ENCODE measurements at places on chromosomes 3 and 15.

DNA sequence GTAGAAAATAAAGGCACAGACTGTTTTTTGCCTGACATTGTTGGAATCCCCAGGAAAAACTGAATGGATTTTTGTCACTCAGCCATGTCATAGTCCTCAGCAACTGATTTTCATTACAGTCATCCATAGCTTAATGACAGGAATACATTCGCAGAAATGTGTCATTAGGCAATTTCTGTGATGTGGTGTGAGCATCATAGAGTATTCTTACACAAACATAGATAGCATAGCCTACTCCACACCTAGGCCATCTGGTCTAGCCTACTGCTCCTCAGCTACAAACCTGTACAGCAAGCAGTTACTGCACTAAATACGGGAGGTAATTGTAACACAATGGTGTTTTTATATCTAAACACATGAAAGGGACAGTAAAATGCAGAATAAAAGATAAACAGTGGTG is 34.4 kb upstream of the FBN1 start:
- no peak for DNase-seq

- DNase-seq: no peak
These were observed 331 bp downstream of the RNU6-1 start for GRCh38 chr15:67839499-67839928.

DNA sequence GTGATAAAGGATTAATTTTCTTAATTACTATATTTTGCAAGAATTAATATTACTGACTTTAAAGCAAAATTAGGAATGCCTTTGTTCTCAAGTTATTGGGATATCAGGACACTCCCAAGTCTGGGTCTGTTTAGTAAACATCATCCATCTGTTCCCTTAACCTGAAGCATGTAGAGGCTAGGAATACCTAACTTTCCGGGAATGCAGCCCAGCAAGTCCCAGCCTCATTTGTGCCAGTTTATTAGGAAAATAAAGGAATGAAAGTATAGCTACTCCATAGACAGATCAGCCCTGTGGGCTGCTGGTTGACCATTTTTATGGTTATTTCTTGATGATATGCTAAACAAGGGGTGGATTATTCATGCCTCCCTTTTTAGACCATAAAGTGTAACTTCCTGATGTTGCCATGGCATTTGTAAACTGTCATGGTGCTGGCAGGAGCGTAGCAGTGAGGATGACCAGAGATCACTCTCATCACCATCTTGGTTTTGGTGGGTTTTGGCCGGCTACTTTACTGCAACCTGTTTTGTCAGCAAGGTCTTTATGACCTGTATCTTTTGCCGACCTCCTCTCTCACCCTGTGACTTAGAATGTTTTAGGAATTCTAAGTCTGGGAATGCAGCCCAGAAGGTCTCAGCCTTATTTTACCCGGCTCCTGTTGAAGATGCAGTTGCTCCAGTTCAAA is 540.2 kb downstream of the NAALADL2 start:
- DNase-seq: no peak

DNA sequence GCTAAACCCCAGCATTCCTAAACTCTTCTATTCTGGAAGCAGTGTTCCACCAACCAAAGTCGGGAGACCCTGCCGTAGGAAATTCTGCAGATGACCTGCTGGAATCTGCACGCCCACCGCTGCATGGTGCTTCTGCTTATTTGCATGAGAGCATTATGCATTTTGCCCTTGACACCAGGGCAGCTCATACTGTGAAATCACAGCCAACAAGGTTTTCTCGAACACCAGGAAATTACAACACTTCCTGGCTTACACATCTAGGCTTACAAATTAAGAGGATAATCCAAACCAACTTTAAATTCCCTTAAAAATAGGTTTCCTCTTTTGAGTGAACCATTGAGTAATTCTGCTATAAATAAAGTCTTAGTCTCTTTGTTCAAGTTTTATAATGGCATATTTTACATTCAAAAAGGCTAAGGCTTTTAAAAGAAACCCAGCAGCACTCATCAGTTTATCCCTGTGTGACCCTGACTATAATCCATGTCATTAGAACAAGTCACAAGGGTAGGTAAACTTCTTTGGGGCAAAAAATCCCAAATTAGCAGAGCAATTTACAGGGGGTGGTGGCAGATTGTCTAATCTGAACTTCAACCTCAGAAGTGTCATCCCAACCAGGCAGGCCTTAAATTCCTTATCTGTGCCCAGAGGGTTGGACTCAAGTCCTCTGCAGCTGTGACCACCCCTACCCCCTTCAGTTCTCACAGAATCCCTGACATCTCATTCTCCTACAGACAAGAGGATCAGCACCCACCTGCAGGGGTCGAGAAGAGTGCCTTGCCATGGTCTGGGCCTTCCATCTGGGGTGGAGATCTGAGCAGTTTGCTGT is 33.5 kb upstream of the RBP1 start:
- DNase-seq: no peak

DNA sequence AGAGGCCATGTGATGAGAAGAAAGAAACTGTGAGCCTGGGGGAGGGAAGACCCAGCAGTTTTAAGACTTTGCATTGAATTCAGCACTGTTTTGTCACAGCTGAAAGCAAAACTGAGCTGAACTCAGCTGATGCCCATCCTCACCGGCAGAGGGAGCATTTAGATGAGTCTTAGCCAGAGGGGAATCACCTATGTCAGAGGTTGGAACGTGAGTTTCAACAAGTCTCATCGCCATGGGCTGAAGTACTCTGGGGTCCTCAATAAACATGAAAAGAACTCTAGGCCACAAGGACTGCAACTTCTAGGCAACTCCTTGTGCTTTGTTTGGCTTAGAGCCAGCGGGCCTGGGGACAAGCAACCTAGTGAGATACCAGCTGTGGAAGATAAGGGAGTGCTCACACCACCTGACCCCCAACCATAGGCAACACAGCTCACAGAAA is 324.5 kb downstream of the TBL1XR1 start:
- peak; percentile 31 for DNase-seq

- DNase-seq: no peak
These were observed 45.6 kb downstream of the BCL2L10 start for GRCh38 chr15:52066842-52067544.
